ENCODE measurements at places on chromosomes 3 and 15. TPM values are rescaled to one million over a fixed set of nuclear protein-coding genes. Genes with fewer than 3 reads are reported as not detected.

GTF2A2 gene
- total RNA-seq, result 40.0 TPM

LIPC gene
- total RNA-seq, result 31.1 TPM

SQOR gene
- 34.2 TPM for total RNA-seq

GOLGA6L9 gene
- 1.1 TPM for total RNA-seq

UCN2 gene
- not detected for total RNA-seq

CALML4 gene
- total RNA-seq, result 5.5 TPM

ASB14 gene
- total RNA-seq, result not detected

CNTN4 gene
- 1.6 TPM for total RNA-seq
